CD14-positive monocyte (primary cell): ENCODE measurements at places on chromosomes 1 and 21. TPM values are rescaled to one million over a fixed set of nuclear protein-coding genes. Genes with fewer than 3 reads are reported as not detected.

The SLC30A10 gene
- not detected in 2 replicates for polyA plus RNA-seq

The TMIGD3 gene
- 3.1 TPM for polyA plus RNA-seq

The SERINC2 gene
- polyA plus RNA-seq = 12.6 and 17.0 TPM in 2 replicates

GRCh38 chr1:181397845-181398244, 85.5 kb upstream of the CACNA1E start:
- no peak for DNase-seq

GRCh38 chr1:206794294-206794908, 22.1 kb upstream of the IL10 start:
- DNase-seq = no peak

GRCh38 chr1:154206196-154206595, at the start of gene CFAP141:
TSS of gene CFAP141 (minus strand) at chr1:154206333. CDS start at chr1:154206307, 26 bp downstream.
- DNase-seq = no peak

DNA sequence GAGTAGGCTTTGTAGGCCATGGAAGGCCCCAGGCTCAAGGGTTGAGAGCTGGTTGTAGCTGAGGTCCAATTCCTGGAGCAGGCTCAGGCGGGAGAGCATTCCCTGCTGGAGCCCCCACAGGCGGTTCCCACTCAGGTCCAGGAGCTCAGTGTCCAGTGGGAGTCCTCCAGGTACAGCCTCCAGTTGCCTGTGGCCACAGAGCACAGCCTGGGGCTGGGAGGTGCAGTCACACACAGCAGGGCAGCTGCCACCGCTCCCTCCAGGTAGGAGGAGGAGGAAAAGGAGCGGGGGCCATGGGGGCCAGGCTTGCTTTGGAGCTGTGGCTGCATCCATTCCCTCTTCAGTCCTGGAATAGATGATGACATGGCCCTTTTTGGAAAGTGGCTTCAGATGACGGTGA, 2.8 kb downstream of the LINGO4 start:
- no peak for DNase-seq

DNA sequence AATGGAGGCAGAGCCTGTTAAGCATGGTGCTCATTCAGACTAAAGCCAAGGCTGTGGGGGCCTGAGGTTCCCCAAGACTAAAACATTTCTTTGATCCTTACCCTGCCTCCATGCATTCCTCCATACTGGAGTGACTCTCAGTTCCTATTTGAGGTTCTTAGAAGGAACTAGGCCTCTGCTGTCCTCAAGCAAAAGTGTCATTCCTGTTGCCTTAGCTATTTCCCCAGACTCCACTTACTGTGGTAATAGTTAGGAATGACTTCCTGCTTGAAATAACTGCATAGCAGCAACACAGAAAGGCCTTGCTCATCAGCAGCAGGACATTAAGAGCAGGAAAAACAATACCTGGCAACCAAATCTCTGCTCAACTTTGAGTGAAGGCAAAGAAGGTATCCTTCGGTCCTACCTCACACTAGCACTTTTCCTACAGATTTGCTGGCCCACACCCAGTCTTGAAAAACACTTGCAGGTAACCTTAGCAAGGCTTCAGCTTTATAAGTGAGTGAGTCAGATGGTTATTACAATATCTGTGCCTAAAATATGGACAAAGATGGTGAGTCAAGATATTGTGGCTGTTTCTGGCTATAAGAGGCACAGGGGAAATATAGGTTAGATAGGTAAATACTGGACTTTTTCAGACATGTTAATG, 14.8 kb downstream of the LRRC41 start:
- no peak for DNase-seq

DNA sequence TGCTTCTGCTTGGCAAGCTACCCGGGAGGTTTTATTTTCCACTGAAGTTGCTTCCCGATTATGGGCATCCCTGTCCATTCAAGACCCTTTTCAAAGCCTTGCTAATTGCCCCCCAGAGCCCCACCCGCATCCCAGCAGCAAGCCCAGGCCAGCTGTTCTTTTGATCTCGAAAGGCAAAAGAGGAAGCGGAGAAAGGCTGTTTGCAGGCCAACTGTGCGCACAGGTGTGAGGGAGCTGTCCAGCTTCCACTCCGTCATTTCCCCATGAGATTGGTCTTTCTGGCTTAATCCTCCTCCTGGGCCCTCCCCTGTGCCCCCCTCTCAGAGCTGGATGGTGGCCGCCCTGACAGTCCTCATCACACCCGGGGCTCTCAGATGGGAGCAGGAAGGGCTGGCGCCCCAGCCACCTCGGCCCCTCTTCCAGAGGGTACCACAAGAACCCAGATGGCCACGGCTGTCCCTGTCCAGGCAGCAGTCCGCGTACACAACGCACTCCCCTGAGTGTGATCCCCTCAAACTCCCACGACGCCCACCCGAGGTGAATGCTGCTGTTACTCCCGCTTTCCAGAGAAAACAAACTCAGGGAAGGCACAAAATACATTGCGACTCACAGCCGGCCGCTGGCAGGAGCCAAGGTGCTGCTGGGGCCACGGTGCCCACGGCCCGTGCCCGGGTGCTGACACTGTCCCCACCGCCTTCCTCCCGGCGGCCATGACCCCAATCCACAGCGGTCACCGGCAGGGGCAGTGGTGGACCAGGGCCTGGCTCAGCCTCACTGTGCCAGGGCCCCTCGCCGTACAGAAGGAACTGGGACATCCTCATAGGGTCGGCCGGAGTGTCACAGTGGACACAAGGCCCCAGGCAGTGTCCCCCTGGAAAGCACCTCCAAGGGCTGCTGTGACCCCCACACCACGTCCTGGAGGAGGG, 121.9 kb downstream of the CRYAA start:
- no peak for DNase-seq
